ENCODE measurements at places on chromosomes 3 and 15. TPM values are rescaled to one million over a fixed set of nuclear protein-coding genes. Genes with fewer than 3 reads are reported as not detected.

GRCh38 chr15:42721016-42721415 lies 15.9 kb downstream of the CDAN1 start:
- H3K27me3 ChIP-seq, result no peaks in the 10 kb centered on the region
- no peak overlapping the region for H3K27ac ChIP-seq
- H3K36me3 ChIP-seq, result peaks cover 97% of the 10 kb centered on the region
- no peak for DNase-seq

- no peaks in the 10 kb centered on the region for H3K4me1 ChIP-seq
- no peaks in the 10 kb centered on the region for H3K36me3 ChIP-seq
- H3K27me3 ChIP-seq, result no peaks in the 10 kb centered on the region
- H3K4me3 ChIP-seq, result no peak overlapping the region
- no peak for DNase-seq
These were observed 10.4 kb downstream of the CLSTN2 start for GRCh38 chr3:139945386-139945785.

- H3K4me3 ChIP-seq, result no peak overlapping the region
- no peaks in the 10 kb centered on the region for H3K4me1 ChIP-seq
- H3K27ac ChIP-seq, result no peak overlapping the region
- no peak for DNase-seq
- no peaks in the 10 kb centered on the region for H3K27me3 ChIP-seq
- no peaks in the 10 kb centered on the region for H3K36me3 ChIP-seq
These were observed 427.5 kb downstream of the PDCD6IP start for GRCh38 chr3:34225821-34226366.

DNA sequence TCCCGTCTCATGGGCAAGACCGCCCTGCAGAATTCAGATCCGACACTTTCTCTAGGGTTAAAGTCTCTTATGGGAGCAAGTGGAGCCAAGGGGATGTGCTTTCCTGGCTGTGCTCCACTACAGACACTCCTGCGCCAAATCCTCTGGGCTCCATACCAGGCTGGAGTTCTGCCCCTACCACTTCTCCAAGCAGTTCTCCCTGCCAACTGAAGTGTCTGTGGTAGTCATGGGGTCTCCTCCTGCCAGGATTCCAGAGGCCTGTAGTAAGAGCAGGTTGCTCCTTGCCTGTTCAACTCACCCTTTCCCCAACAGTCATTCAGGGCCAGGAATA lies 403.2 kb downstream of the GRM7 start:
- no peaks in the 10 kb centered on the region for H3K36me3 ChIP-seq
- no peak overlapping the region for H3K4me3 ChIP-seq
- DNase-seq, result no peak
- H3K27me3 ChIP-seq, result no peaks in the 10 kb centered on the region
- H3K27ac ChIP-seq, result no peak overlapping the region

DNA sequence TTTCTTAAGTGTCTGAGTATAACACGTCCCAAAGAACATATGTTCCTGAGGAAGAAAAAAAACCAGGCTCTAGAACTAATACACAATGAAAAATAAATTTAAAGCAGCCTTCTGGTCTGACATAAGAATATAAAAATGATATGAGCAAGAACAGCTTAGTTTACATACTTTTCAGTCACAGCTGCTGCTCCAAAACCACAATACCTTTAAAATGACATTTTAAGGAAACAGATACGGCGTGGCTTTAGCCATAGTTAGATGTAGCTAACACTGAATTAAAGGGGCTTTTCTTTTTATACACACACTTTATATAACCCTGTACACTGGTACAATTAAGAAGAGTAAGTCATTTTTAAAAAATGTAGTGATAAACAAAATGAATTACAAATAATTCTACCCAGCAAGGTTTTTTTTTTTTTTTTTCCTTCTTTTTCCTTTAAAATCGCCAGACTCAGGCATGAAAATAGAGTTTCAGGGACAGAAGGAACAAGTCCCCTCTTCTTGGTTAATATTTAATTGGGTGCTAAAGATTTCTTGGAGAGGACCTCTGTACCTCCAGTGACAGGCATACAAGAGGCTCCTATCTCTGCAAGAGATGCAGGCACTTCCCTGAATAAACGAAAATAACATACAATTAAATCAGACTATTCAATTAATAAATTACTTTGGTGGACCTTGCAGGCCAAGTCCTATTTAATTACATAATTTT lies 265.6 kb downstream of the FOXP1 start:
- no peaks in the 10 kb centered on the region for H3K36me3 ChIP-seq
- H3K27me3 ChIP-seq, result no peaks in the 10 kb centered on the region
- no peak for DNase-seq
- no peak overlapping the region for H3K4me3 ChIP-seq

DNA sequence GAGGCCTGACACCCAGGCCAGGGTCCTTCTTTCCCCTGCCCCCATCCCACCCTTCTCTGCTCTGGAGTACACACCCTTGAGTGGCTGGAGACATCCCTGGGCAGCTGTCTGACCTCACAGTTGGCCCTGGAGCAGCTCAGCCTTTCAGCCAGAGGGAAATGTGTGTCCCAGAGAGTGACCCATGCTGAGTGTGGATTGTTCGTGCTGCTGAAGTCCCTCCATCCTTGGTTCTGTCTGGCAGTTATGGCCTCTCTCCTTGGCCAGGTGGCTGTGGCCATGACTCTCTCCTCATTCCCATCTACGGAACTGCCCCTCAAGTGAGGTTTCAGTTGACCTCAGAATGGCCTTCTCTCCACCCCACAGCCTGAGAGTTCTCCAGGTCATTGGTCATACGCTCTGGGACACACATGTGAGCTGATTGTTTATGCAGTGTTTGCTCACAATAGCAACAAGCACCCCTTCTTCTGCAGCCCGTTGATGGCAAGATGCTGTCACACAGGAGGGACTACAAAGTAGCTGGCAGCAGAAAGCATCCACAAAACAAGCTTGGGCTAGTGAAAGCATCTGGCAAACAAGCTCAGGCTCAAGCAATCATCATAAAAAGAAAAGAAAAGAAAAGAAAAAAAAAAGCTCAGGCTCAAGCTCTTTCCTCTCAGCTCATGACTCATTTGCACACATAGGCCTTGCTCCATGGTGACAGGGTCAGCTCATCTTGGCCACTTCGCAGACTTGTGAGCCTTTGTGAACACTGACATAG lies 55.3 kb upstream of the ITGA11 start:
- no peaks in the 10 kb centered on the region for H3K27me3 ChIP-seq
- no peaks in the 10 kb centered on the region for H3K4me1 ChIP-seq
- no peaks in the 10 kb centered on the region for H3K36me3 ChIP-seq
- DNase-seq, result no peak
- no peak overlapping the region for H3K27ac ChIP-seq
- no peak overlapping the region for H3K4me3 ChIP-seq

GRCh38 chr3:157516928-157517327 lies 13.7 kb upstream of the VEPH1 start:
- H3K27me3 ChIP-seq, result no peaks in the 10 kb centered on the region
- H3K4me3 ChIP-seq, result no peak overlapping the region
- H3K4me1 ChIP-seq, result no peaks in the 10 kb centered on the region
- H3K36me3 ChIP-seq, result no peaks in the 10 kb centered on the region

DNA sequence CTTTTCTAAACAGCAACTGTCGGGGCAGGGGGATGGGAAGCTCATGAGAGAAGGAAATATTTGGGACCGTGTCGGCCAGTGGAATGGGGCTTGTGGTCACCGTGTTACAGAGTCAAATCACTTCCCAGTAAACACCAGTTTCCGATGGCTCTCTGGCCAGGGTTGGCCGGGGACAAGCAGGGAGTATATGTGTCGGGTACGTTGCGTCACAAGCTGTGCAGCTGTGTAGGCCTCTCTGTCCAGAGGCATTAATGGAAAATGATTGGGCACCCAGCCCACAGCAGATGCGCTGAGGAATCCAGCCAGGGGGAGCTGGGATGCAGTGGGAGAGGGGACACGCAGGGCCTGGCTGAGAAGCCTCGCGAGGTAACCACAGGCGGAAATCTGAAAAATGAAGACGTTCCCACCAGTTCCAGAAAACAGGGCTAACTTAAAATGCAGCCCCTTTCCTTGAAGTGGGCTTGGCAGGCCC lies 15.8 kb upstream of the ALDH1A3 start:
- no peaks in the 10 kb centered on the region for H3K27me3 ChIP-seq
- no peaks in the 10 kb centered on the region for H3K4me1 ChIP-seq
- no peak overlapping the region for H3K4me3 ChIP-seq
- no peak overlapping the region for H3K27ac ChIP-seq
- DNase-seq, result peak; percentile 79

Gene IQCH
- total RNA-seq, result 2.2 TPM

Gene UNC13C
- total RNA-seq, result 0.07 TPM

Gene FSIP1
- total RNA-seq, result 2.5 TPM

Gene ZBED2
- not detected for total RNA-seq

Gene SNRPA1
- 33.1 TPM for total RNA-seq
